Hindlimb muscle (tissue), 1 donor: ENCODE measurements at places on chromosomes 3 and 15. TPM values are rescaled to one million over a fixed set of nuclear protein-coding genes. Genes with fewer than 3 reads are reported as not detected.

- peak; percentile 14 for DNase-seq
Observed at GRCh38 chr15:79432345-79433275, 474 bp downstream of the MINAR1 start.

GRCh38 chr3:104154896-104155295 is 1211.8 kb upstream of the ALCAM start:
- no peak for DNase-seq

GRCh38 chr15:73683777-73684580 is at the start of gene CD276:
CD276 (plus strand) TSS chr15:73684383; CDS start chr15:73699640, 15,257 bp downstream.
- DNase-seq, result peak; percentile 73

Gene TF
- 5.9 TPM for polyA plus RNA-seq

- no peak for DNase-seq
Observed at GRCh38 chr15:83158393-83158792, 49.2 kb downstream of the HDGFL3 start.

DNA sequence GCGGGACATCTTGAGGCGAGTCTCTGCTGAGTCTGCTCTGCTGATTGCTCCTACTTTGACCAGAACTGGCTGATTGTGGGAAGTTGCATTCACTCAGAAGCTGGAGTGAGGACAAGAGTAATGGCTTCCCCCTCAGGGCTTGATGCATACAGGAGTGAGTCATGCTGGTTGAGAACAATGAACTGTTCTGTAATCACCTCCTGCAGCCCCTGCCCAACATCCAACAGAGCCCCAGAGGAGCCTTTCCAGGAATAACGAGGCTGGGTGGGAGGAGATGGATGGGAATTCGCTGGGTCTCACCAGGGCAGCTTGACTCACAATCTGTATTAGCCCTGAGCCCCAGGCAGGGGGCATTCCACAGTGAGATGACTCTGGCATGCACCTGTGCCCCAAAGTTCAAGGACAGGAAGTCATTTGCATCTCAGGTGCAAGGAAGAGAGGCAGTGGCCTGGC is 85.0 kb downstream of the RAB11A start:
- DNase-seq, result no peak

Gene ROBO1
- polyA plus RNA-seq, result 33.9 TPM

- DNase-seq, result no peak
Observed at GRCh38 chr3:80097674-80098073, 329.9 kb upstream of the ROBO1 start.

Gene EAF2
- polyA plus RNA-seq, result 8.4 TPM

DNA sequence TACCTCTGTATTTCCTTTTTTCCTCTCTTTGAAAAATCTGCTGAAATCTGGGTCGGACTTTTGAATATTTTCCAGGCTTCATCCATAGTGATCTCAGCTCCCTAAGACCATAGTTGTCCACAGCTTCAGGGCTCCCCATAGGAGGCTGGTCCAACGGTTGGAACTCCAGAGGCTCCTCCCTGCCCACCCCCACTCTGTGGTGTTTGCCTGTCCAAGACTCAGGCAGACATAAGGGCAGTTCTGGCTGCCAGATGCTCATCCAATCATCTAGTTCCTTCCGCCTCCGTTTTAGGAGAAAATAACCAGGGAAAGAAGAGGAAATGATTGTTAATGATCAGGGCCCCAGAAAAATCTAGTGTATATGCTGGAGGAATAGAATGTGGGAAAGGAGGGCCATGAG is 27.9 kb upstream of the PRTG start:
- no peak for DNase-seq

DNA sequence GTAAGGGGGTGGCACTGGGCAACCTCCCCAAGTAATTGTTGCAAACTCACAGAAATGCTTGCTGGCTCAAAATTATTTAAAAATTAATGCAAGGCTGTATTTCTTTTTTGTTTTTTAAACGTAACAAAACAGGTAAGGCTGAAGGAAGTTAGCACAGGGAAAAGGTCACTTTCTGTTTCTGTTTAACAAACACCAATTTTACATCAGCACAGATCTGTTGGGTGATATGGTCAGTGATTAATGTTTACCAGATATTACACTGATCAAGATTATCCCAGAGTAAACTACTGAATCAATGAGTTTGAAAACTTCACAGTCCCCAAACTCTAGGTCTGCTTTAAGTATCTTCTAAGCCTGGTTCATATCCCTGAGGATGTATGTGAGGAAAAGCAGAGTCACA is 558.0 kb downstream of the FOXP1 start:
- no peak for DNase-seq

Gene FEZF2
- not detected for polyA plus RNA-seq

Gene PLD1
- 11.7 TPM for polyA plus RNA-seq

DNA sequence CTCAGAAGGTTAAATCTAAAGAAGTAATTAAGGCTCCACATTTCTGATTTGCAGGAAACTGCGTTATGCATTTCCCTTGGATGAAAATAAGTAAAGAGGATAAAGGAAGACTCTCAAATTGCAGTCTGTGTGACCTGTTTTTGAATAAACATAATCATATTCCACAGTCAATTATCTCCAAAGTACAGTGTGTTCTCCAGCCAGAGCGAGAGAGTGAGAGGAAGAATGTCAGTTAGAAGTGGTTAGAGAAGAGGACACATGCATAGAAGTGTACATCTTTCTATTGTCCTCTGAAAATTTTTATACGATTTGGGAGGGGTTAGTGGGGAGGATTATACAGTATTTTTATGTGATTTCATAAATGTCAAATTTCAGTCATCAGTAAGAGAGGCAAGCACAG is 487.1 kb downstream of the LPP start:
- DNase-seq, result no peak

GRCh38 chr15:40095371-40096093 is 13.1 kb downstream of the BMF start:
- DNase-seq, result no peak

GRCh38 chr3:61227799-61228198 is 23.5 kb downstream of the FHIT start:
- DNase-seq, result no peak

Gene TMEM158
- 1.2 TPM for polyA plus RNA-seq

DNA sequence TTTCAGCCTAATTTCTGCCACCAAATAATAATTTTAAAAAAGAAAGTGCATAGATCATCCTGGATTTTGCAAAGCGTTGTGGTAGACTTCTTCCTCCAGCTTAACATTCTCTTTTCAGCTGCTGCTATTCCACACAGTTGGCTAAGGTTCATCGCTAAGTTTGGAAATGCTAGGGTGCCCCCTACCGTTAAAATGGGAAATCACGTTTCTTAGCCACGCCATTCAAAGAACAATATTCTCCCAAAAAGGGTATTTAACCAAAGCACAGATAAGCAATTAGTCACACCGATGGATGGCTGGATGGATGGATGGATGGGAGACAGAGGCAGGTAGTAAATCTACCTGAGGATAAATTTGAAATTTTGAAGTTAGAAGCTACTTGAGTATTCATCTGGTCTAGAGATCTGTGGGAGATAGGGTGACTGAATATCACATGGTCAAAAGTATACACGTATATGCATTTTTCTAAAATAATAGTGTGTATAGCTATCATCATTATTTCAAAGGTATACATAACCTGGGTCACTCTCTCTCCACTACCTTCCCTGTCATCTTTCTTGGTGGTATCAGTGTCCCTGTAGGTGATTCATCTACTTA is 67.2 kb downstream of the EFHB start:
- peak; percentile 56 for DNase-seq

Gene PROK2
- polyA plus RNA-seq, result 0.30 TPM

Gene STRA6
- 0.68 TPM for polyA plus RNA-seq

GRCh38 chr15:73375755-73376305 is 7.1 kb upstream of the HCN4 start:
- no peak for DNase-seq

DNA sequence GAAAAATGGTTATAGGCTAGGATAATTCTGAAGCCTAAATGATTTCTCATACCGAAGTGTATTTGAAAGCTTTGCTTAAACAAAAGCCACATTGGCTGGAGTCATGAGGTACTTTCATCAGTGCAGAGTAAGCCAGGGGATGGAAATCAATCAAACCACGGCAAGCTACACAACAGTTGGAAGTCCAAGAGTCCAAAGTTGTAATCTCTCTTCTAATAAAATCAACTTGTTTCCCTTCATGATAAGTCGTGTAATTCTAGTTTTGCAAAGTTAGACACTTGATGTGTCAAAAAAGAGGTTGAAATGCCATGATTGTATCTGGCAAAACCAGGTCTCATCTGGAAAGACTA is 250.5 kb upstream of the VEPH1 start:
- no peak for DNase-seq

Gene CDCP1
- polyA plus RNA-seq, result 0.34 TPM

Gene ERICH6
- polyA plus RNA-seq, result 0.23 TPM

Gene GOLGA6L6
- not detected for polyA plus RNA-seq
